Upper lobe of left lung (tissue), 6 donors: ENCODE measurements at places on chromosomes 5 and 9. TPM values are rescaled to one million over a fixed set of nuclear protein-coding genes. Genes with fewer than 3 reads are reported as not detected.
A peak's percentile ranks its signal among the peaks of the same experiment; 100 is the strongest.

GRCh38 chr9:106417685-106418084 lies 445.3 kb upstream of the ZNF462 start:
- no peaks in the 10 kb centered on the region for H3K36me3 ChIP-seq
- no peaks in the 10 kb centered on the region for H3K4me1 ChIP-seq
- no peak for DNase-seq
- no peaks in the 10 kb centered on the region for H3K27me3 ChIP-seq
- H3K4me3 ChIP-seq = no peak overlapping the region

DNA sequence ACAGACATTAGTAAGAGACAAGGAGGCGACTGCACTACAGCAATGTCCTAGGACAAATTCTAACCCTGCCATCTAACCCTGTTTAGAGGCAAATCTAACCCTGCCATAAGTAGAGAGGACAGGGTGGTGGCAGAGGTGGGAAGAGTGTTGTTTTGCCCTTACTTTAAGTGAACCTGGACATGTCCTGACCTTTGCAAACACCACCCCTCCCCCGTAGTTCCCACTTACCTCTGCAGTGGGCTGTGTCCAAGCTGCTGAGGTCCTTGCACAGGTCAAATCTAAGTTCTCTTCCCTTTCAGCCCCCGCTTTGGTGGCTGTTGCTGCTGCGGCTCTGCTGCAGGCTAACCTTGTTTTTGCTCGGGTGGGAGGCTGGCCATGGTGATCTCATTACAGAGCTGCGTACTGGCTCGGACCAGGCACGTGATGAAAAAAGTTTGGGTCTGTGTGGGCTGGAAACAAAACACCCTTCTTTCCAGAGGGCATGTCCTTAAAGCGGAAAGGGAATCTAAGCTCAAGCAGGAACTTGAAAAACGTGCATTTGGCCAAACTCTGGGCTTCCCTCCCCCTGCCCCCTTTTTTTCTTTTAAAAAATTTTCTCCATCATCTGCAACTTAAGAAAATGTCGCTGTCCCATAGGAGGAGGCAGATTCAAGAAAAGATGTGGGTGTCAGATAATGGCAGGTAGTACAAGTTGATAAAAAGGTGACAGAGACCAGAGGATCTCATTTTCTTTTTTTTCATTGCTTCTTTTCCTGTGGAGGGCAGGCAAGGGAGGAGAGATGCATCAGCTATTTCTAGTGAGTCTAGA lies at the start of gene FAXDC2:
FAXDC2 (minus strand) TSS at position 349 of the 808 bp plus-strand sequence. CDS start 12,425 bp downstream, outside the sequence.
- no peak for DNase-seq
- no peaks in the 10 kb centered on the region for H3K36me3 ChIP-seq
- peaks cover 33% of the 10 kb centered on the region for H3K4me1 ChIP-seq
- peak within 1 kb of the TSS; percentile 52 for H3K4me3 ChIP-seq
- H3K27me3 ChIP-seq = no peaks in the 10 kb centered on the region

DNA sequence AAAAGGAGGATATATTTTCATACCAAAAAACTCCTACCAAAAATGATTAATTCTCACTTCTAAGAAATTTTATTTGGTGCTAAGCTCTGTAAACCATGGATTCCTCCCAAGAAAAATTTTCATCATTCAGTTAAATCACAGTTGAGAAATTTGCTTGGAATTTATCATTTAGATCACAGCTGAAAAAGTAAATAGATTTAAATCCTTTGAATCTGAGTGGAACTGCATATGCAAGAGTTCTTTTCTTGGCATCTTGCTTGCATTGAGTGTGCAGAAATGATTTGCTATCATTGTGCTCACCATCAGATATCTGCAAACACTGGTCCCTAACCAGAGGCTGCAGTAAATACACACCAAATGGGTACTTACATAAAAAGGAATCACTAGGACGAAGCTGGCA lies 836.1 kb upstream of the CDH6 start:
- DNase-seq = no peak
- no peak overlapping the region for H3K4me3 ChIP-seq
- H3K36me3 ChIP-seq = no peaks in the 10 kb centered on the region
- no peaks in the 10 kb centered on the region for H3K4me1 ChIP-seq
- H3K27ac ChIP-seq = no peak overlapping the region

GRCh38 chr9:26687421-26687820 lies 205.2 kb downstream of the CAAP1 start:
- H3K4me3 ChIP-seq = no peak overlapping the region
- H3K4me1 ChIP-seq = no peaks in the 10 kb centered on the region
- DNase-seq = no peak

GRCh38 chr5:129856325-129856724 lies 47.9 kb upstream of the CHSY3 start:
- no peaks in the 10 kb centered on the region for H3K36me3 ChIP-seq
- no peak overlapping the region for H3K4me3 ChIP-seq
- no peak for DNase-seq
- no peaks in the 10 kb centered on the region for H3K27me3 ChIP-seq

The ADAMTS2 gene
- 114 TPM for total RNA-seq
